ENCODE measurements at places on chromosomes 11 and 22.

DNA sequence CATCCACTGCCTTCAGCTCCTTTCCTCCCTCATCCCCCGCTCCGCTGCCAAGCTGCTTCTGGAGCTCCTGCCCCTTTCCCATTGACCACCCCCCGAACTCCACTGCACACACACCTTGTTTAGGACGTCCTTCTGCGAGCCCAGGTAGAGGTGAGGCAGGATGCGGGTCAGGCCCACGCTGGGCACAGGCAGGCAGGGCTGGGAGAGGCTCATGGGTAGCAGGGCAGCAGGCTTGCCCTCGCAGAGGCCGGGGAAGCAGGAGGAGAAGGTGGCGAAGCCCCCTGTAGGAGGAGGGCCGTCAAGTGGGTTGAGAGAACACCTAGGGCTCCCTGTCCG, 13.3 kb downstream of the DUSP8 start:
- no peak for DNase-seq

- DNase-seq = no peak
Measured at GRCh38 chr11:83508804-83509203, 222.6 kb upstream of the CCDC90B start.

DNA sequence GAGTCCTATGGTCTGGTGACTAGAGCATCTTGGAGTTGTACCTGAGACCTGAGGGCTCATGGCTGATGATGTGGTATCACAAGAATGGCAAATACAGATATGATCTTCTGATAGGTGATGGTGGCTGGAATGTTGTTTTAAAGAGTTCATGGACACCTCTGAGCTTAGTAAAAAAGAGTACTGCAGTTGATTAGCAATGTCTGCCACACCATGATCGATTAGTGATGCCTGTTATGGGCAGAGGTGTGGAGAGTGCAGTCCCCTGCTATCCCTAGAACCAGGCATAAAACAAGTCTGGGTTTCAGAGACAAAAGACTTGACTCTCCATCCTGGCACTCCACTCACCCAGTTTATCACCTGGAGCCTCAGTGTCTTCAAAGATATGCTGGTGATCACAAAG, 1.4 kb upstream of the BATF2 start:
- DNase-seq = no peak

- no peak for DNase-seq
Measured at GRCh38 chr11:92790366-92790765, 179.1 kb upstream of the MTNR1B start.

DNA sequence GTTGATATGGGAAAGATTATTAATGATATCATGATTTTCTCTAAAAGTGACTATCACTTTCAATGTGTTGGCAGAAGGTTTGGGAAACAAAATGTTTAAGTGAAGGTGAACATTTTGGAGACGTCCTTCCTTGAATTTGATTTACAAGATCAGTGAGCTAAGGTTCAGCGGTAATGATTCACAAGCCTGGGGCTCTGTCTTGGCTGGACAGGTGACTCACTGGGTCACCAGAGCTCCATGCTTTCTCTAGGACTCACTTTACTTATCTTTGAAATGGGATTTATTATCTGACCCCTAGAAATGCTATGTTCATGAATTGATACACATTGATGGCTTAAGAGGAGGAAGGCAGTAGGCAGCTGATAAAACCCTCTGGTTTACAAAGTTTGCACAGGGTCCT, 437.5 kb downstream of the NTM start:
- no peak for DNase-seq

- DNase-seq = no peak
Measured at GRCh38 chr11:495537-495931, 11.5 kb downstream of the RNH1 start.

GRCh38 chr22:50012211-50013181, at the start of gene IL17REL:
IL17REL (minus strand) TSS chr22:50012765; CDS start chr22:50012646, 119 bp downstream.
- DNase-seq = no peak

DNA sequence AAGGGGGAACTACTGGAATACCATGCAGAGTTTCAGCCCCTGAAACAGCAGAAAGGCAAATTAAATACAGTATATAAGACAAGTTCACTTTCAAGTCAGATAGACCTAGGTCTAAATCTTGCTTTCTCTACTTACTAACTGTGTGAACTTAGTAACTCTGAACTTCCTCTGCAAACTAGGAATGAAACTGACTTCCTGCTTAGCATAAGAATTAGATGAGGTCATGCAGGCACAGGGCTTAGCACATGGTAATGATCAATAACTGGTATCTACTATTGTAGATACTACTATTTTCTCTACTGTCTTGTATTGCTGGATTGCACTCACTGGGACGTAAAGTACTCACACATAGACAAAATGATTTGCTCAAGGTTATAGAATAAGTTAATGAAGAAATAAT, 51.5 kb upstream of the MTNR1B start:
- DNase-seq = no peak

DNA sequence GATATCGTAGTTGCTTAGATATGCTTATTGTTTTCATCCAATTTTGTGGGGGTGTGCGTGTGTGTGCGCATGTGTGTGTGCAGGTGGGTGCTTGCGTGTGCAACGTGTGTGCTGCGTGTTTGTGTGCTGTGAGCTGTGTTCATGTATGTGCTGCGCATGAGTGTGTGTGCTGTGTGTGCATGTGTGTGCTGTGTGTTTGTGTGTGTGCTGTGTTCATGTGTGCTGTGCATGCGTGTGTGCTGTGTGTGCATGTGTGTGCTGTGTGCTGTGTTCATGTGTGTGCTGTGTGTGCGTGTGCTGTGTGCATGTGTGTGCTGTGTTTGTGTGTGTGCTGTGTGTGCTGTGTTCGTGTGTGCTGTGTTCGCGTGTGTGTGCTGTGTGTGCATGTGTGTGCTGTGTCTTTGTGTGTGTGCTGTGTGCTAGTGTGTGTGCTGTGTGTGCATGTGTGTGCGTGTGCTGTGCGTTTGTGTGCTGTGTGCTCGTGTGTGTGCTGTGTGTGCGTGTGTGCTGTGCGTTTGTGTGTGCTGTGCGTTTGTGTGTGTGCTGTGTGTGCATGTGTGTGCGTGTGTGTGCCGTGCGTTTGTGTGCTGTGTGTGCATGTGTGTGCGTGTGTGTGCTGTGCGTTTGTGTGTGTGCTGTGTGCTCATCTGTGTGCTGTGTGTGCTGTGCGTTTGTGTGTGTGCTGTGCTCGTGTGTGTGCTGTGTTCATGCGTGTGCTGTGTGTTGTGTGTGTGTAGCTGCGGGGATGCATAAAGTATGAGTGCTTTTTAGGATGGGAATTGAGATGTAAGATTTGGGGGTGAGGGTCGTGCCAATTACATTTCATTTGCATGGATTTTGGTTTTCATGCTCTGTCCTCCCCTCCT, 7.6 kb downstream of the IGF2 start:
- DNase-seq = no peak

GRCh38 chr11:3170756-3171650, 5.9 kb upstream of the OSBPL5 start:
- no peak for DNase-seq

- DNase-seq = no peak
Measured at GRCh38 chr11:128936606-128937251, 5.9 kb downstream of the TP53AIP1 start.
